Left renal pelvis (tissue), 4 donors: ENCODE measurements at places on chromosomes 6 and 20.

- DNase-seq = no peak
Observed at GRCh38 chr6:11810039-11810541, 31.5 kb upstream of the ADTRP start.

DNA sequence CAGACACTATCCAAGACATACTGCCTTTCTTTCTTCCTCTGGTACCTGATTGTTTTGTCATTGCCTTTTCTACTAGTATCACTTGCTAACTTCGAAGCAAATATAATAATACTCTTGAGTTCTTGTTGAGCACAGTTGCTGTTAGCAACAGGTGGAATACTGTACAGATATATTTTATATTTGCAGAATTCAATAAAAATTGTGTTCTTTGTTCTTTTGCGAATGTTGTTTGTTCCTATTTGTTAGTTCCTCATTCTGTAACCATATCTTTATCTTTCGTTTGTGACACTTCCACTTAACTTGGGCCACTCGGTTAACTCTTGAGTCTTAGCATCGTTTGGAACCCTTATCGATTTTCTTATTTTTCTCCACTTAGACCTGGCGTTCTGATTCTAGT is 868 bp downstream of the CYB5R4 start:
- DNase-seq = no peak

GRCh38 chr20:23291575-23292240 is 58.9 kb upstream of the NXT1 start:
- no peak for DNase-seq

DNA sequence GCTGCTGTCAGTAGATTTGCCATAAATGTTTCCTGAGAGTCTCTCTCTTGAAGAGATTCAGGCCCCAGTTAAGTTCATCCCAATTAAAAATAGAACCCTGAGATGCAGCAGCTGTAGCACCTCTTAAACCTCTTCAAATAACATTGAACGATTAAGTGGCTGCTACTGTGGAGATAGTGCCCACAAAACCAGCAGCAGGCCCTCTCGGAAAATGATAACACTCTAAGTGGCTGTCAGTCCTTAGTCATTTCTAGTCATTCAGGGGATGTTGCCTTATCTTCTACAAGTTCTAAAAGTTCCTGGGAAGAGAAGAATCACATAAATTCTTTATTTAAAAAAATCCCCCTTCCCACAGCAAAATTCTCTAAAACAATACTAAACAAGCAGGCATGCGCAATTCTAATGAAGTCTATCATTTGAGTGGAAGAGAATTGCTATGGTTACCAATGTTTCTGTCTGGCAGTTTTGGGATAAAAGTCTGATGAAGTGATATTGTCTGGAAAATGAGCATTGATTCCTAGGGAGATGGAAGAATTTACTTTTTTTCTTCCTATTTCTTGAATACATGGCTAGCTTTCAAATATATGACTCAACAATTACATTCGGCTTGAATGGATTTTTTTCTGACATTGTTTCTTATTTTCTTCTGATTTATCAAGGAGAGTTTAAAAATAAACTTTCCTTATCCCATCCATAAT is 131.9 kb downstream of the TRMT11 start:
- DNase-seq = no peak

- DNase-seq = no peak
Observed at GRCh38 chr6:16973545-16974386, 128.1 kb upstream of the STMND1 start.

DNA sequence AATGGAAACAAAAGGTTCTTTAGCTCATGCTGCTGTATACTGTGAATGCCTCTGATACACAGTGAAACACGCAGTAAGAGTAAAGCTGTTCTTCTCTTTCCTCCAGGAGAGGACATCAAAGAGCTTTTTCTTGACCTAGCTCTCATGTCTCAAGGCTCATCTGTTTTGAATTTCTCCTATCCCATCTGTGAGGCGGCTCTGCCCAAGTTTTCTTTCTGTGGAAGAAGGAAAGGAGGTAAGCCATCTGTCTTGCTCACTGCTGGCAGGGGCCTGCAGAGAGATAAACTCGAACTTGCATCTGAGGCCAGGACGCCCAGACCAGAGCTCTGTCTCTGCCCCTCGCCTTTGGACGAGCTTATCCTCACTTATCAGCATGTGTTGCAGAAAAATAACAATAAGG is 37.7 kb downstream of the LY86 start:
- DNase-seq = no peak

GRCh38 chr6:157427969-157428368 is 47.0 kb downstream of the ZDHHC14 start:
- DNase-seq = no peak

GRCh38 chr6:10205892-10206291 is 209.0 kb downstream of the TFAP2A start:
- DNase-seq = no peak

DNA sequence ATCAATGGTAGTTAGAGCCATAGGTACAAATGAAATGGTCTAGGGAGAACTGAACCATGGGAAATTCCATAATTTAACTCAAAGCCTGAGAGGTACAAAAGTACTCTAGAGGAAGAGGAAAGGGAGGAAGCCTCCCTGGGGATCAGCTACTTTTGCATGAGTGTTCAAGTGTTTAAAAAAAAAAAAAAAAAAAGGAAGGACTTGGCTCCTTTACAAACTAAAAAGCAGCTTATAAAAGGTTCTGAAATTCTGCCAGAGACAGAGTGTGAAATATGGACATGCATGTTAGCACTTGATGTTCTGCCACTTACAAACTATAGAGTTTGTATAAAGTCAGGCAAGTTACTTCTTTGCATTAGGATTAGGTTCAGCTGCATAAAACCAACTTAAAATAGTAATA is 290.0 kb downstream of the TBC1D7 start:
- no peak for DNase-seq

DNA sequence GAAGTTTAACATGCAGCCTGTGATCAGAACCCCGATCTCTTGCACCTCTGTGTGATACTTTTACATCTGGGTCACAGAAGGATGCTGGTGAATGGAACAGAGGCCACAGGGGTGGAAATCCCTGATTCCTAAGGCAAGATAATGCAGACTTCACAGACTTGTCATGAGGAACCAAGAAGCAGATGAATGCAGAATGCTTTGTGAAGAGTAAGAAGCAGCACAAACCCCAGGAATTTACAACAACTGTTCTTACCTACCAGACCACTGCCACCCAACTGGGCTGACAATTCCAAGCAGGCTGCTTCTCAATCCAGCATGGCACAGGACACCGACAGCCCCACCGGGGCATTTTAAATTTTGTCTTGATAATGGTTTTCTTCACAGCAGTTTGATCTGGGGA is 113.2 kb upstream of the CD93 start:
- no peak for DNase-seq

DNA sequence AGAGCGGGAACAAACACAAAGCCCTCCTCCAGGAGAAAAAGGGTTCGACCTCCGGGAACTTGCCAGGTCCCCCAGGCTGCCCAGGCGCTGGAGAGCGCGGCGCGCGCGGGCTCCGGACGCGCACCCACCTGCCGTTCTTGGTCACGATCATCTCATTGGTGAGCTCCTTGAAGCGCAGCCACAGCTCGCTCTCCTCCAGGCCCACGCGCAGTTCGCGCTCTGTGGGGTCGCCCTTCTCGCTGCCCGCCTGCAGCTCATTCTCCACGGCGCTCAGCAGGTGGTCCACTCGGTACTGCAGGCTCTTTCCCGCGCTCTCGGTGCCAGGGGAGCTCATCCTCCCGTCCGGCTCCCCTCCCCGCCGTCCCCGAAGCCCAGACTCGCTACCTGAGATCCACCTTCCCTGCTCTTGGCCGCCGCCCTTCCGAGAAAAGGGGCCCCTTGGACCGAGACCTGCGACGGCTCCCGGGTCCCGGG is 356 bp downstream of the TBXT start:
- DNase-seq = no peak

- DNase-seq = no peak
Observed at GRCh38 chr6:118307581-118307980, 240.5 kb upstream of the PLN start.

DNA sequence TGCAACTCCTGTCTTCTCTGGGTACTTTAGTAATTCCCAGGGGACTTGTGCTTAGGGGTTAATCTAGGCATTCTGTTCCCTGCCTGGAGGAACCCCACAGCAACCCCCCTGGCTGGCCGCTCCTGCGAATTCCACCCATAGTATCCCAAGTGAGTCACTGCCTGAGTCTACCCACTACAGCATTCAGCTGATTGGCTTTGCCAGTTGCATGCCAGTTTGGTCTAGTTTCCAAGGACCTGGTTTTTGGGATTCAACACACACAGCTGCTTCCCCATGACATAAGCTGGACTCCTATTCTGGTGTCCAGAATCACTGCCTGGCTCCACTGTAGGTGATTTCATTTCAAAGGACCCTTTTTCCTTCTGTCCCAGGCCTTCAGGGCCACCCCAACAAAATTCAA is 40.3 kb downstream of the PLCG1 start:
- DNase-seq = no peak

- no peak for DNase-seq
Observed at GRCh38 chr6:130965656-130966055, 97.4 kb downstream of the EPB41L2 start.

DNA sequence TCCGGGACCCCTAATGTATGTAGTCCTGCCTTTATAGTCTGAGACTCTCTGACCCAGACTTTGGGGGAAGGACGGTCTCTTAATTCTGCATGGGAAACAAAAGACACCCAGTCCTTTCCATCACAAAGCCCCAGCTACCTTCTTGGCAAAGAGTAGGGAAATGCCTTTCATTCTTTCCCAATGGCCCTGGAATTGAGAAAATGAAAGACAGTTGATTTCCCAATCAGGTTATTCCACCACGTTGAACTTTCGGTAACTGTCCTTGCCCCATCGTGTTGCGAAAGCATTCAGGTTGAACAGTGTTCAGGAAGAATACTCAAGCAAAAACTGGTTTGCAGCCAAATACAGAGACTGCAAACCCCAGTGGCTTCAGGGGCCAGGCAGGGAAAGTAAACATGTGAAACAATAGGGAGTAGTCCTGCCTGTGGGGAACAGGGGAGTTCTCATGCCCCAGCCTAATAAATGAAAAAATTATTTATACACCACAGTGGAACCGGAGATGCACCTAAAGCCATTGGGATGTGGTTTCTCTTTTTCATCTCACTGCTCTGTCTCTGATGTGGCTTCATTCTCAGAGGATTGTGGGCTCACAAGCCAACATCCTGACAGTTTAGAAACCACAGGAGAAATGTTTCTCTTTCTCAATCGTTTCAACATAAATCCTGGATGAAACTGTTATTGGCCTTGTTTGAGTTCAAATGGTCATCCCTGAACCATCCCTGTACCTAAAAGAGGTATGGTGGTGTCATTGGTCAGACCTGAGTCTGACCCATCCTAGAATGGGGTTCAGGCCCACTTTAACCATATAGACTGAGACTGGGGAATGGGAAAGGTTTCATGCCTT is 44.2 kb upstream of the SLC9A8 start:
- no peak for DNase-seq

DNA sequence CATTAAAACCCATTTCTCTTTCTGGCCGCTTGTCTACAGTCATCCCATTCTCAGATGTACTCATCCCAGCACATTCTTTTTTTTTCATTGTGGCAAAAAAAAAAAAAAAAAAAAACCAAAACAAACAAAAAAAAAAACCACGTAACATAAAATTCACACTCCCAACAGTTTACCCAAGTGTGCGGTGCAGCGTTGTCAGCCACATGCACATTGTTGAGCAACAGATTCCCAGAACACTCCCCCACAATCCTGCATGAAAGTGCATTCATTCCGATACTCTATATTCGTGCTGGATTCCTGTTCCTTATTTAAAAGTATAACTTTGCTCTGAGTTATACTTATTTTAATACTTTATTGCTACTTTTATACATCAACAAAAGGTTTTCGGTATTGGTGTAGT is 96.0 kb downstream of the SASH1 start:
- DNase-seq = no peak

DNA sequence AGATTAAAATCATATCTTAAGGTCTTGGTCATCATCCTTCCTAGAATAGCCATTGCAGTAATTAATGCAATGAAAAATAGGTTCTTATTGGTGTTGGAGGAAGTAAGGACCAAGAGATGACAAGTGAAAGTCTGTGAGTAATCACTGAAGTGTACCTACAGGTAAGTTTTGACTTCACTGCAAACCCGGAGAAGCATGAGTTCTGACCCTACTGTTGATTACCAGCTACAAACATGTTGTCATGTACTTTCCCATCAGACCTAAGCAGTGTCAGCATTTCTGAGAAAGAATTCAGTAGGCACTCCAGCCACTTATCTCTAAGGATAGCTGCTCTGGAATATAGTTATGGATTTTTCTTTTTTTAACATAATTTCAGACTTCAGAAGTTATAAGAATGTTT is 280.9 kb downstream of the ZFAND3 start:
- DNase-seq = no peak

DNA sequence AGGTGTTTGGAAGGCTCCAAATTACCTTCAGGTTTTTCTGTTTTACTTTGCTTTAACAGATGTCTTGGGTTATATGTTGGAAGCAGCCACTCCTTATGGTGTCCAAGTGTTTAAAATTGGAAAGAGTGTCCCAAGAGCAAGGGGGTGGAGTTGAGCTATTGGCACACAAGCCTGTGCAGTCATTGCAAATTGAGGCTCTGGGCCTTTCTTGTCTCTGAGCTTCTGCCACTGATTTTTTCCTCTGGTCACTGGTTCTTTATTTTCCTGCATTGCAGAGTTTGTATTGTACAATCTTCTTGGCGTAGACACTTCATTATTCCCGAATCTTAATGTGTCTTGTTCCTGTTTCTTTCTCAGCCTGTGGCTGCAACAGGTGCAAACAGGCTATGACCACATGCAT is 598.8 kb downstream of the RNF144B start:
- DNase-seq = no peak

DNA sequence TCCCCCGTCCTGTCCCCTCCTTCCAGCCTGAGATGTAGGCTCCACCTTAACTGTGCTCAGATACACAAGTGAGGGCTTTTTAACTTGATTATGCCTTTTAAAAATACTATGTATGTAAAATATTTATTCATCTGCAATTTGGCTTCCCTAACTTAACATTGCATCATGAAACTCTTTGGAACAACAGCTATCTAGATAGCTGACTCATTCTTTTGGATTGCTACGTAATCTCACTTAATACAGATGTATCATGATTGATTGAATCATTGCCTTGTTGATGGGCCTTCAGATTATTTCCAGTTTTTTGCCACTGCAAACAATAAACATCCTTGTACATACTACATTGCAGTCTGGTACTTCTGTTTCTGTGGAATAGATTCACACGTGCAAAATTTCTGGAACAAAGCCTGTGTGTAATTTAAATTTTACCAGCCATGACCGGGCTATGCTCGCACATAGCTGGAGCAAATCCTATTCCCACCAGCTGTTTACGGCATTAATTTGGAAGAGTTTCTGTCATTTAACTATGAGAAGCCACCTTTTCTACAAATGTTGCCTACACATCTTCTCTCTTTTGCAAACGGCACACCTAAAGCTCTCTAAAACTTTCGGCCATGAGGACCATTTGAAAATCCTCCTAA is 6.5 kb downstream of the PRND start:
- no peak for DNase-seq
